ENCODE measurements at places on chromosomes 4 and X.

GRCh38 chrX:75603833-75604232 is 81.0 kb upstream of the ZDHHC15 start:
- DNase-seq: no peak

- no peak for DNase-seq
These were observed 16.6 kb downstream of the DCK start for GRCh38 chr4:71009890-71010588.

DNA sequence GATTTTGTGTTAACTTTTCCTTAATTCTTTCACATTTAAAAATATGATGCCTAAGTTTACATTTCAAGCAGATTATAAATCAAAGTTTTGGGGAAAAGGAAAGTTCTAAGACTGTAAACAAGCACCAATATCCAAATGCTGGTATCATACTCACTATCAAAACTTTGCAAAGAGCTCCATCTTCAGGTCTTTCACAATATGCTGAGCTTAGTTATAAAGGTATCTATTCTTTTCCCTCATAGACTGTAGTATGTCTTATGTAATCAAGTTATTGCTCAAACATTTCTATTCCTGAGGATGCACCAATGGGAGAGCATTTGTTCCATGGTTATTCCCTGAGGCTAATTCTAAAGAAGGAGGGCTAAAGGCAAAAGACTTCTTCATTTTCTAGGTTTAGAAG is 207.9 kb upstream of the FAM241A start:
- DNase-seq: no peak

DNA sequence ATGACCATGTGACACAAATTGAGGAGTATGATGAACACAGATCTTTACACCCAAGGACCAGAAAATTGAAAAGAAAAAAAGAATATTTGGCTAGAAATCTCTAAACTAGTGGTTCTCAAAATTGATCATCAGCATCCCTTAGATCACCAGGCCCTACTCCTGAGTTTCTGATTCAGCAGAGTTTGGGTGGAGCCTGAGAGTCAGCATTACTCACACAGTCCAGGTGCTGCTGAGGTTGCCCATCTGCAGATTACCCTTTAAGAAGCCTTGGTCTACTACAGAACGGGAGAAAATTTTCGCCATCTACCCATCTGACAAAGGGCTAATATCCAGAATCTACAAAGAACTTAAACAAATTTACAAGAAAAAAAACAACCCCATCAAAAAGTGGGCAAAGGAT is 182.8 kb downstream of the MOSPD2 start:
- no peak for DNase-seq

DNA sequence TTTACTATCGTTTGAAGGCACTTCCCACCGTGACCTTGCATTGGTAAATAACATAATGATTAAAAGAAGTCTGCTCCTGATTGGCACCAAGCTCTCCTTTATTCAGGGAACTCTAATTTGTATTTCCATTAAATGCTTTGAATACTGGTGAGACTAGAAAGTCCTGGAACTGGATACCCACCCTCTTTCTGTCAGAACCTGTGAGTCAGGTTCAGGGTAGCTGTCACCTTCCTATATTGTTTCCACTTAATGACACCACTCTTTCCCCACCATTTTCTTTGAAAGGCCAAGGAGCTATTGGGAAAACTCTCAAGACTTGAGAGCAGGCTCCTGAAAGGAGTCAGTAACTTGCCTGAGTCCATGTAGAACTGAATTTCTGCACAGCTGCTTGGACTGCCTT is 55.9 kb upstream of the RASSF6 start:
- no peak for DNase-seq

GRCh38 chrX:133300591-133300990 is 82.4 kb upstream of the TFDP3 start:
- no peak for DNase-seq

DNA sequence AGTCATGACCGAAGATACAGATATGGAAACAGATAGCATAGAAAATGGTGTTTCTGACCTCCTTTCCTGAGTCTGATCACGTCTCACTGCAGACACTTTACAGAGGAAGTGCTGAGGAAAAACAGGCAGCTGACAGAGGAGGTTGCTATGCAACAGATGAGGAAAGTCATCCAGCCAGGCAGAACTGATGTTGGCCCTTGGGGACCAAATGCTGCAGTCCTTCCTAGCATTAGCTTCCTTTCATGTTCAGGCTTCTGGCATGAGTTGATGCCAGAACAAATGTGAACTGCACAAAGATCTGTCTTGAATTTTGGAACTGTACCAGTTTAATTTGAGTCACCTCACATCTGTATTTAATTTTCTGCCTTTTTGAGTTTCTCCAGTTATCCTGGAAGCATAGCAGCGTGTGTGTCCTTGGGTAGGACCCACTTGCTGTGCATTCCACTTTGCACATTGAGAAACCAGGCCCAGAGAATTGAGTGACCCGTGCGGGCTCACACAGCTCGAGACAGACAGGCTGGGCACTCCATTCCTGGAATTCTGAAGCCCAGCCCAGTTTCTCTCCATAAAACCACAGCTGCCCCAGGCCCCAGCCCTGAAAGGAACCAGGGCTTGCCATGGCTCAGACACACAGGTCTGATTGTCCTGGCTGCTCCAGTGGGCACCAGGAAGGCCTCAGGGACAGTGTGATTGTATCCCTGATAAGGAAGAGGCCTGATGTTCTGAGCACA is 1.4 kb upstream of the MAGED1 start:
- DNase-seq: no peak

DNA sequence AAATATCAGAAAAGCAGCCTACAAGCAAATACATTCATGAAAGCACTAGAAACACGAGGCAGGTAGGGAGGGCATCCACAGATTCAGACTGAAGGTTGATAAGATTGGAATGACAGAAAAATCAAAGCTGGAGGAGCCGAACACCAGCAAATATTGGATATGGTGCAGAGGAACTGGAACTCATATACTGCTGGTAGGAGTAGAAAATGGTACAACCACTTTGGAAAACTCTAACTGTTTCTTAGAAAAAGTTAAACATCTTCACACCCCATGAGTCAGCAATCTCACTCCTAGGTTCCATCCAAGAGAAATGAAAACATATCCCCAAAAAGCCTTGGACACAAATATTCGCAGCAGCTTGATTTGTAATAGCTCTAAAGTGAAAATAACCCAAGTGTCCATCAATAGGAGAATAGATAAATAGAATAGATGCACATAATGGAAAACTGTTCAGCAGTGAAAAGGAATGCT is 27.1 kb downstream of the CD99L2 start:
- no peak for DNase-seq

DNA sequence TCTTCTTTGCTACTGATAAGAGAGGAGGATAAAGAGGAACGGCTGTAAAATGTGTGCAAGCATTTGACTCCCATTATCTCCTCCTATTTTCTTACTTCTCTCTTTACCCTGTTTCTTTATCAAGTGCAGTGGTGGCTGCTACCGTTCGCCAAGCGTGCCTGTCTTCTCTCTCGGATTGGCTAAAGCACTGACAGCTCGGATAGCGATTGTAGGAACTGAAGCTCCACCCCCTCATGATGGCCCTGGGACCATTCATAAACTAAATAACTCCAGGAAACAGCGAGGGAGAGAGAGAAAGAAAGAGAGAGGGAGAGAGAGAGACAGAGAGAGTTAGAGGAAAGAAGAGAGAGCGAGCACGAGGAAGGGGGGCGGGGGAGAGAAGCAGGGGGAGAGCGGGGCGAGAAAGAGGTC is 305 bp upstream of the MAB21L2 start:
- DNase-seq: no peak

GRCh38 chr4:20043991-20044390 is 207.7 kb upstream of the SLIT2 start:
- DNase-seq: no peak

- DNase-seq: no peak
These were observed 35.0 kb upstream of the HMX1 start for GRCh38 chr4:8906668-8906970.

GRCh38 chrX:40530509-40530908 is 50.3 kb upstream of the ATP6AP2 start:
- no peak for DNase-seq

DNA sequence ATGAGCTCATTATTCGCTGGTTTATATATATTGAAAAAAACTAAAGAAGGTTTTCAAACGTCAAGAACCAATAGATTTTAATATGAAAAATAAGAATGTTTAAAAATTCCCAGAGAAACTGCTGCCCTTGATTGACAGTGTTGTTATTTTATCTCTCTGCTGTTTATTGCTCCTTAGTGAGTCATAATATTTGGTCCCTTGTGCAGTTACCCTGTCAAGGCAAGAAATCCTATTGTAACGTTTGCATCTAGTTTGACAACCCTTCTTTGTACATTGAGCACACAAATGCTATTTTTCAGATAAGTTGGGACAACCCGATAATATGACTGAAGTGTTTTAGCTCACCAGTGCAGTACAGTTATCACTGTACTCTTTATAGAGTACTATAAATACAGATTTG is 349.4 kb downstream of the CCSER1 start:
- DNase-seq: no peak

- peak; percentile 51 for DNase-seq
These were observed 282.9 kb downstream of the USP46 start for GRCh38 chr4:52376132-52376704.
